ENCODE measurements at places on chromosomes 5 and 9. TPM values are rescaled to one million over a fixed set of nuclear protein-coding genes. Genes with fewer than 3 reads are reported as not detected.
A peak's percentile ranks its signal among the peaks of the same experiment; 100 is the strongest.

DNA sequence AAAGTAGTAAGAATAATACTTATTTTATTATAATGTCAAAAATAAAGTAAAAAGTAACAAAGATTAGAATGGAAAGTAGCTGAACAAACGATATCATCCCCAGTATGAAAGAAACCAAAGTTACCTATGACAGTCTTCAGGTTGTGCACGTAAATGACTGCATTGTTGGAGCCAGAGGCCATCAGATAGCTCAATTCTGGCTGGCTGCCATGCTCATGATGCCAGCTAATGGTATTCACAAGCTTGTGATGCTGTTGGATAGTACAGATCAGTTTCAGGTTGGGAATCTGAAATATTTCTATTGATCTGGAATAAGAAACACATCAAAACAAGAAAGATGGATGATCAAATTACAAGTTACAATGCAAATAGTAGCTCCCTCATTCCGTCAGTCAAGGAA is 21.1 kb downstream of the GEMIN5 start:
- no peak for DNase-seq
- no peaks in the 10 kb centered on the region for H3K4me1 ChIP-seq
- H3K27ac ChIP-seq: no peak overlapping the region
- H3K27me3 ChIP-seq: no peaks in the 10 kb centered on the region

- no peaks in the 10 kb centered on the region for H3K27me3 ChIP-seq
- no peak overlapping the region for H3K4me3 ChIP-seq
- no peak overlapping the region for H3K27ac ChIP-seq
- DNase-seq: no peak
Measured at GRCh38 chr5:3659907-3660306, 64.3 kb downstream of the IRX1 start.

LMAN2 gene
- total RNA-seq: 77.1 TPM

OTULINL gene
- 47.0 TPM for total RNA-seq

DNA sequence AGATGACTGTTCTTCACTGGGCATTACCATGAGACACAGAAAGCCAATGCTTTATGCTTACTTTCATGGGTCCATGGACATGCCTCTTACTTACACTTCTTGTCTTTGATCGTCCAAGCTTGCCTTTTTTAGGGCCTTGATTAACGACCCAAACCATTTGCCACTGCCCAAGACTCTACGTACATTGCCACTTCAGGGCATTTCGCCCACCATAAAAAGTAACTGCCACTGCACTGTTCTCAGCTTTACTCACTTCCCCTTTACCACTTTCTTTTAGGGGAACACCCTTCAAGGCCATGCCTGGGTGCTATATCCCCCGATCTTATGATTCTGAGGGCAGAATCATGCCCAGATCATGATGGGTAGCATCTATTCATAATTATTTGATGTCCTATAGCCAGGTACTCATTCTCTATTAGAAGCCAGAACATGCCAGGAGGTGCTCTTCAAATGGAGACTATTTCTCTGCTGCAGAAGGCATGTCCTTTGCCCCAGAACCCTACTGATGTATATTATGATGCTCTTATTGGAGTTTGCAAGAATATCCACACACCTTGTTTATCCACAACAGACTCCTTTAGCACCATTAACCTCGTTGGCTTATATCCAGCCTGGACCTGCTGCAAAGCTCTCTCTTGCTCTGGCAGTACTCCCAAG is 64.1 kb upstream of the RAD23B start:
- H3K4me3 ChIP-seq: no peak overlapping the region
- H3K4me1 ChIP-seq: peaks cover 6% of the 10 kb centered on the region
- no peak overlapping the region for H3K27ac ChIP-seq

GRCh38 chr5:32339198-32339597 is 26.5 kb upstream of the MTMR12 start:
- peaks cover 17% of the 10 kb centered on the region for H3K36me3 ChIP-seq
- DNase-seq: no peak
- no peak overlapping the region for H3K4me3 ChIP-seq
- H3K27ac ChIP-seq: no peak overlapping the region

DNA sequence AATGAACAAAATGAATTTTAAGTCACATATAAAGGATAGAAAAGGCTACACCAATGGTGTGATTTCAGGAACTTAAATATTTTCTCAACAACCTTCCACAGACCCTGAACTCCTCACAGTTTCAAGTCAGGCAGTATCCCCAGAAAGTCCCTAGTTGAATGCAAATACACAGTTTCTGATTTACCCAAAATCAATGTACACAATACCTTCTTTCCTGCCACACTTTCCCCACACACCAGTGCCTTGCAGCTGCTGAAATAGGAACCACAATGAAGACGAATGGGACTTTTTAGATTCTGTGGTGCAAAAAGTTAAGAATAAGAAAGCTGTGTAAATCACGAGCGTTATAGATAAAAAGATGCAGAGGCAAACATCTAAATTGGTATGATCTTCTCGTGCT is 552.4 kb upstream of the MEF2C start:
- no peak for DNase-seq
- no peaks in the 10 kb centered on the region for H3K27me3 ChIP-seq
- no peak overlapping the region for H3K4me3 ChIP-seq
- no peaks in the 10 kb centered on the region for H3K36me3 ChIP-seq

PCDHB12 gene
- not detected for total RNA-seq

- H3K36me3 ChIP-seq: no peaks in the 10 kb centered on the region
- DNase-seq: no peak
- no peak overlapping the region for H3K27ac ChIP-seq
- no peak overlapping the region for H3K4me3 ChIP-seq
- H3K27me3 ChIP-seq: peaks cover 10% of the 10 kb centered on the region
Measured at GRCh38 chr5:160180931-160181330, 48.4 kb upstream of the FABP6 start.

DNA sequence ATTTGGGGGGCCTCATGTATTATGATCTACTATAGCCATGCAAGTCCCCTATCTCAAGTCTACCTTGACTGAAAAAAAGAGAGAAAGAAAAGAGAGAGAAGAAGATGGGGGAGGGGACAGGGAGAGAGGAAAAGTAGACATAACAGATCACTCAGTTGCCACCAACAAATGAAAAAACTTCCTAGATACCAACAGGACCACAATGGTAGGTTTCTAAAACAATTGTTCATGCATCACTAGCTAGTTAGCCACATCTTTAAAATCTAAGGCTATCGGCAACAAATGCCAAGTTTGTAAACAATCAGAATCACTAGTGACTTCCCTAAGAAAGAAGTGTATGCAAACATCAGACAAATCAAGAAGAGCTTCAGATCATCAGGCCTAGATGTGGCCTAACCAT is 328.2 kb downstream of the BNC2 start:
- H3K4me1 ChIP-seq: no peaks in the 10 kb centered on the region
- H3K4me3 ChIP-seq: no peak overlapping the region
- H3K36me3 ChIP-seq: no peaks in the 10 kb centered on the region
- no peak overlapping the region for H3K27ac ChIP-seq
- H3K27me3 ChIP-seq: no peaks in the 10 kb centered on the region
- DNase-seq: no peak

SPOCK1 gene
- not detected for total RNA-seq

PCDHGA8 gene
- total RNA-seq: 0.22 TPM

PCDHGB1 gene
- total RNA-seq: 0.19 TPM

PCDHGA4 gene
- total RNA-seq: 0.34 TPM

- no peak overlapping the region for H3K4me3 ChIP-seq
- no peaks in the 10 kb centered on the region for H3K4me1 ChIP-seq
- DNase-seq: no peak
- no peak overlapping the region for H3K27ac ChIP-seq
Measured at GRCh38 chr9:98445576-98445975, 190.1 kb upstream of the TBC1D2 start.

- no peak for DNase-seq
- H3K4me1 ChIP-seq: peaks cover 29% of the 10 kb centered on the region
- peaks cover 34% of the 10 kb centered on the region for H3K36me3 ChIP-seq
- H3K27me3 ChIP-seq: peaks cover 34% of the 10 kb centered on the region
- H3K27ac ChIP-seq: no peak overlapping the region
- no peak overlapping the region for H3K4me3 ChIP-seq
Measured at GRCh38 chr9:132591751-132592314, 9.4 kb downstream of the BARHL1 start.

GRCh38 chr5:27814286-27814685 is 775.9 kb upstream of the CDH9 start:
- no peaks in the 10 kb centered on the region for H3K36me3 ChIP-seq
- H3K27ac ChIP-seq: no peak overlapping the region
- H3K4me1 ChIP-seq: no peaks in the 10 kb centered on the region
- no peak overlapping the region for H3K4me3 ChIP-seq
- H3K27me3 ChIP-seq: no peaks in the 10 kb centered on the region

TEX48 gene
- total RNA-seq: not detected

RAI14 gene
- total RNA-seq: not detected

IL3 gene
- total RNA-seq: not detected

- H3K4me3 ChIP-seq: no peak overlapping the region
- no peaks in the 10 kb centered on the region for H3K4me1 ChIP-seq
- no peaks in the 10 kb centered on the region for H3K27me3 ChIP-seq
- no peaks in the 10 kb centered on the region for H3K36me3 ChIP-seq
- DNase-seq: no peak
- H3K27ac ChIP-seq: no peak overlapping the region
Measured at GRCh38 chr5:58013542-58014258, 446.2 kb downstream of the PLK2 start.

PFN3 gene
- total RNA-seq: not detected

DNA sequence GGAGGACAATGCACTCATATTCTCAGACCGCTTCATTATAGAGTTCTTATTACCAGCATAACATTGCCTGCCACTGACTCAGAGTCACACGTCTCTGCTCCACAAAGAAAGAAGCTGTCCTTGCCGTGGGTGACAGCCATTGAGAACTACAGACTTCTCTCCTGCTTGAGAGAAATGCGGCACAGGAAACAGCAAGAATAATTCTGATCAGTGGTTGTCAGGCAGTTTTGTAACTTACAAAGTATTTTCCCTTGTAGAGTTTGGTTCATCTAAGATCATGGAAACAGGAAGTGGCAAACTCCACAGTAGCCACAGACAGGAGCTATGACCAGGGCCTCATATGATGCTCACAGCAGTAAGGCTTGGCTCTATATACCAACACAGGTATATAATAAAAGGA is 47.0 kb downstream of the KCNV2 start:
- peak overlapping the region; percentile 84 for H3K27ac ChIP-seq
- peak; percentile 17 for DNase-seq
- peaks cover 38% of the 10 kb centered on the region for H3K36me3 ChIP-seq

SHROOM1 gene
- not detected for total RNA-seq

DNA sequence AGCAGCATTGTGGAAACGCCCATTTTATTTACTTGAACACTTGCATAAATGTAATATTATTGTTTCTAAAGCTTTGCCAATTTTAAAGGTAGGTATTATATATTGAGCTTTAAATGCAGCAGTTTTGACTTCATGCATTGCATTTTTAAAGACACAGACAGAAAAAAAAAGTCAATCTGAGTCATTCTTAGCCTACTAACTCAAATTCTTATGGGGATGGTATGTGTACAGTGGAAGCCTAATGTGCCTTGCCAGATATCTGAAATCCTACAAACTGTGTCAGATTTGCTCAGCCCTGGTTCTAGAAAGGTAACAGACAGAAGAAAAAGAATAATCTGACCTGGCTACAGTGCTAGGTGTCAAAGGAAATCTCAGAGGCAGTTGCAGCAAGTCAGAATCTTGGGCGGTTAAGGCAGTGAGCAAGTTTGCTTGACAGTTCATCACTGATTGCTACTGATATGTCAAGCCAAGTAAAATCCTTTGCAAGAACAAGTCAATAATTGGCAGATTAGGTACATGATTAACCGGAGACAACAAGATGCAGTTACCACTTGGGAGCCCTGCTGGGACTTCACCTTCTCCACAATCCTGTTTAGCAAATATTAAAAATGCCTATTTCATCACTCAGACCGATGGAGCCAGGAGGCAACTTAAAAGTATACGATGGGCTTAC is 224.8 kb upstream of the WWC1 start:
- no peak for DNase-seq
- no peaks in the 10 kb centered on the region for H3K4me1 ChIP-seq
- H3K36me3 ChIP-seq: no peaks in the 10 kb centered on the region
- H3K4me3 ChIP-seq: no peak overlapping the region

DNA sequence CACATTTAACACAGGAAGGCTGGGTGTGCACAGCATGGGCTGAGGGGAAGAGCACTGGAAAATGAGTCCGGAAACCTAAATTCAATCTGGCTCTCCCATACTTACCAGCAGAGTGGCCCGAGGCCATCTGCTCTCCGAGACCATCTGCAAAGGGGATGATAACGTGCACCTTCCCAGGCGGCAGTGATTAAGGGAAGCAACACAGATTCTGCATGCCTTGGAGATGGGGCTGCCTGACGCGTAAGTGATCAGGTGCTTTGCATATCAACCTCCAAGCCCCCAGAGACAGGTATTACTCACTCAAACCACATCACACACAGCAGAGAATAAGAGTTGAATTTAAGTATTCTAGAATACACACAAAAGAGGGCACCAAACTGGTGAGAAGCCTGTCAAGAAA is 9.1 kb downstream of the EPB41L4B start:
- no peak overlapping the region for H3K27ac ChIP-seq
- H3K4me3 ChIP-seq: no peak overlapping the region
- DNase-seq: no peak
- H3K36me3 ChIP-seq: no peaks in the 10 kb centered on the region
- H3K4me1 ChIP-seq: no peaks in the 10 kb centered on the region

DNA sequence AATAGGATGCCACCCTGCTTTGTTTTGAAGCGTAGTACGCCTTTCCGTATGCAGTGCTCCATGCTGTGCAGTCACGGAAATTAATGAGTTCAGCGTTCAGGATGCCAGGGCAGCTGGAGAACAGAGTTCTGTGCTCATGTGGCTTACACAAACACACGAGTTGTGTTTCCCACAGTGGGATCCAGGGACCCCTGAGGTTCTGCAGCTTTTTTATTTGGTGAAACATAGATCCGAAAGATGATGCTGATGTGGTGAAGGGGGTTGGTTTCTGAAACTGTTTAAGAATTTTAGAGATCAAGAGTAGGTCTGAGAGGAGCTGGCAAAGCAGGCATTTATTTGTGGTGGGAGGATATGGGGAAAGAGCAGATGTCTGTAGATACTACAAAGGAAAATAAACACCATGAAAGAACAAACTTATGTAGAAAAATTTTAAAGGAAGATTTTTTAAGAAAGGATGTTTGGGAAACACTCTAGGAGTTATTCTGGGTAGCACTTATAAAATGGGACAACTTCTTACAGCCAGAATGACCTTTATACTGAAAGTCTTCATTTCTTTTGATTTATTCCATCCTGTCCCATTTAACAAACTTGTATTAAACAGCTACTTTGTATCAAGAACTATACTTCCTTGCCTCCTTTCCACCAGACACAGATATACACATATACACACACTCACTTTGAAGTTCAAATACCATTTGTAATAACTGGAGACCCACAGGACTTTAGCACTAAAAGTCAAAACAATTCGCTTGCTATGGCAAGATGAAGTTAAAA is 52.7 kb downstream of the ITGA1 start:
- H3K27me3 ChIP-seq: no peaks in the 10 kb centered on the region
- no peaks in the 10 kb centered on the region for H3K36me3 ChIP-seq
- H3K27ac ChIP-seq: no peak overlapping the region
- DNase-seq: no peak
- H3K4me3 ChIP-seq: no peak overlapping the region
- no peaks in the 10 kb centered on the region for H3K4me1 ChIP-seq

LSM11 gene
- 5.1 TPM for total RNA-seq

- no peak overlapping the region for H3K4me3 ChIP-seq
- H3K36me3 ChIP-seq: peaks cover 20% of the 10 kb centered on the region
- H3K27me3 ChIP-seq: no peaks in the 10 kb centered on the region
- no peak for DNase-seq
Measured at GRCh38 chr9:94817291-94818177, 91.0 kb downstream of the AOPEP start.

FBXL7 gene
- not detected for total RNA-seq

Measured in naive thymus-derived CD8-positive, alpha-beta T cell (primary cell).